ENCODE measurements at places on chromosomes 1 and 21. TPM values are rescaled to one million over a fixed set of nuclear protein-coding genes. Genes with fewer than 3 reads are reported as not detected.
A peak's percentile ranks its signal among the peaks of the same experiment; 100 is the strongest.

DNA sequence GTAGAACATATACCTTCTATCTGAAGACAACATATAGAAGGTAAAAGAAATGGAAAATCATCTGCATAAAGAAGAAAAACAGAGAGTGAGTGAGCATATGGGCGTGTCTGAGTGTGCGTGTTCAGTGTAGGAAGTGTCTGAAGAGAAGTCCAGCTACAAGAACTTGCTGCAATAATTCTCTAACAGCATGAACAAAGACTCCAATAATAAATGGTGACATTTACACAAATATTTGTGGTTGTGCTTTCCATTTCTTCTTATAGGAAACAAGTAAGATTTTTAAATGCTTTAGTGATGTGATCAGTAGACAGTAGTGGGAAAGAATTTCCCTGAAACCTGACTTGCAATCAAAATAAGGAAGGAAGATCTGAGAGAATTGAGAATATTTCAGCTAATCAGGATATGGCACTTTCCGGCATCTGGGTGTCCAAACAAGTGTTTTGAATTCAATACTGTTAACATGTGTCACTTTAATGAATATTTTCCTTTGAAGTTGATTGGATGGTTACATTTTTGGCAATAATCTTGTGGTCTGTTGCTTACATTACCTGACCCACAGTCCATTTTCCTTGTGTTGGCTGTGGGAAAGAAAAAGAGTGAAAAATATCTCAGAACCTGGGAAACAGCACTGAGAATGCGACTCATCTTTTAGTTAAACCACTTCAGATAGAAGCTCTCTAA is 154.0 kb downstream of the TGFB2 start:
- peak; percentile 89 for DNase-seq

DNA sequence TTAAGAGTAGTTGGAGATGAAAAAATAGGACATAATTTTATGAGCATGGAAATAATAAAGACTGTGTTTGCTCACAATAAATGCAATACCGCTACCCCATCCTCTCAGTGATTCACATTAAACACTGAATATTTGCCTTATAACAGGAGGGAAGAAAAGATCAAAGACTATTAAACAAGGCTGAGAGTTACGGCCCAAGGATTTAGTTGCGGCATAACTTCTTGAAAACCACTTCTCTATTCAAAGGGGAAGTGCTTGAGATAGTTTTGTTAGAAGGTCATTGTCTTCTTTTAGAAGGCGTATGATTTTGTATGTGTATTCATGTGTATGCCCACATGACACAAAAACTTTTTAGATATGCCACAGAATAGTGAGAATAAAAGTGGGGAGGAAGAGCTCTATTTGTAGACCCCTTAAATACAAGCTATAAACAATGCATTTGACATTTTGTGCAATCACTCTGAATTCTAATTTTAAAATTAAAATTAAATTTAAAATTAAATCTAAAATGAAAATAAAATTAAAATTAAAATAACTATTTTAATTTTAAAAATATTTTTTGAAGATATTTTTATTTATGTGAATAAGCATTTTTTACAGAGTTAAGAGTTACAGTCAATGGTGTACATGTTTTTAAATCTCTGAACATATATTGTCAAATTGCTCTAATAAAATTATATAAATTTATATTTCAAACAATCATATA is 986.6 kb upstream of the ADAMTS5 start:
- DNase-seq: peak; percentile 9

GRCh38 chr1:109687641-109688499 is at the start of gene GSTM1:
GSTM1 (plus strand) TSS chr1:109687817; CDS start chr1:109687874, 57 bp downstream.
- no peak for DNase-seq

GRCh38 chr1:230572121-230573105 is 69.9 kb upstream of the COG2 start:
- no peak for DNase-seq

DNA sequence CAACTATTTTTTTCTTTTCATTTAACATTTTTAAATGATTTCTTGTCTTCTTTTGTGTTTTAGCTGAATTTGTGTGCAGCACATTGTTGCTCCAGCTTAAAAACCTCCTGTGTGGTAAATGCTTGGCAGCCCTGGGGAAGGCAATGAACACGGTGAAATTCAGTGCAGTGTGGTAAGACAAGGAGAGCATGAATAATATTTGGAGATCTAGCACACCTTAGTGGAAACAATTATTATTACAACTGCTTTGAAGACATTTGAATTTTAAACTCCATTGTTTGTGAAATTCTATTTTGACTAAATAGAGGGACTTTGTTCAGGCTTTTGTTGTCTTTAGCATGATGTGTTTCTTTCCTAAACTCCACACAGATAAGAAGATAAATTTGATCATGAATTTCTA is 242.6 kb upstream of the CXADR start:
- peak; percentile 35 for DNase-seq

DNA sequence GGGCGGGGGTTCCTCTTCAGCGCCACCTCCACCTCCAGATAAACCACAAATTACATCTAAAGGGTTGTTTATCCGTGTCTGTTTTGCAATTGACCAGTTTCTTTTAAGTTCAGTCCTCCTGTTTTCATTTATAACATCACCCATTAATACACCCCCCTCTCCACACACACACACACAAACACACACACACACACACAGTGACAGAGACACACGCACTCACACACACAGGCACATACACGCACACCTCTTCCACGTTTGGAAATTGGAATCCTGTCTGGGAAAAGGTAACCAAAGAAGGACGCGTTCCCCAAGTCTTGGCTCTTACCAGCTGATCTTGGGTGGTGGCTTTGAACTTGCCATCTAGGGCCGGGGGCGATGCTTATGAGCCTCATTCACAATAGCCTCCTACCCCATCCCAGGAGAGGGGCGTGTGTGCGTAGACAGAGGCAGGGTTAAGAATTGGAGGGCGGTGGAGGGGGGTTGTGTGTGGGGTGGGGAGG is 442 bp upstream of the CSMD2 start:
- peak; percentile 73 for DNase-seq

GRCh38 chr21:29321932-29322928 is 23.5 kb downstream of the BACH1 start:
- DNase-seq: no peak

GRCh38 chr1:15835205-15835740 is 12.2 kb upstream of the SPEN start:
- DNase-seq: no peak

GRCh38 chr1:156080863-156081179 is 1.4 kb downstream of the MEX3A start:
- no peak for DNase-seq

- DNase-seq: no peak
Measured at GRCh38 chr21:35163411-35163810, 114.3 kb upstream of the RUNX1 start.

DNA sequence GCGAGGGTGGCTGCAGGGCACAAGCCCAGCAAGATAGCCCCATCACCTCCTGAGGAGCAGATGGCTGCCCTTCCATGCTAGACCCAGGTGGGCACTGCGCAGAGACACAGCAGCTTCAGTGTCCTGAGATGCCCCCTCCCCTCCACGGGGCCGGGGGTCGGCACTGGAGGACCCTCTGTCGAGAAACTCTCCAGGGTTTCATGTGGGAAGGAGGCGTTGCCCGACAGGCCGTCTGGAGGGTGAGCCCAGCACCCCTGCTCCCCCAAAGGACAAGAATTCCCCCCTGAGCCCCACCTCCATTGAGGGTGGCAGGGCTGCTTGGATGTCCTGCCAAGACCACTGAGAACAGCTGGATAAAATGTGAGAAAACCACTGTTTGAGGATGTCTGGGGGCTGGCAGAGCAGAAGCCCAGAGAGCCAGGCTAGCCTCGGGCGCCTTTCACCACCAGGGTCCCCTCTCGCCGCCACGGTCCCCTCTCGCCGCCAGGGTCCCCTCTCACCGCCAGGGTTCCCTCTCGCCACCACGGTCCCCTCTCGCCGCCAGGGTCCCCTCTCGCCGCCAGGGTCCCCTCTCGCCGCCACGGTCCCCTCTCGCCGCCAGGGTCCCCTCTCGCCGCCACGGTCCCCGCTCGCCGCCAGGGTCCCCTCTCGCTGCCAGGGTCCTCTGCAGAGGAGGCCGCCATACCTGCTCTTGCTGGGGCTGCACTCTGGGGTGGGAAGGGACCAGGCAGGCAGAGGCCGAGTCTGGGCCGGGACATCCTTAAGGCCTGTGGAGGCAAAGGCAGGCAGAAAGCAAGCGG is 44.2 kb downstream of the SLC19A1 start:
- no peak for DNase-seq

GRCh38 chr1:93695411-93696005 is 13.9 kb upstream of the BCAR3 start:
- DNase-seq: no peak

- no peak for DNase-seq
Measured at GRCh38 chr21:33151941-33152731, 77.6 kb upstream of the IFNAR2 start.

- DNase-seq: peak; percentile 36
Measured at GRCh38 chr1:159012495-159012894, 2.8 kb downstream of the IFI16 start.

DNA sequence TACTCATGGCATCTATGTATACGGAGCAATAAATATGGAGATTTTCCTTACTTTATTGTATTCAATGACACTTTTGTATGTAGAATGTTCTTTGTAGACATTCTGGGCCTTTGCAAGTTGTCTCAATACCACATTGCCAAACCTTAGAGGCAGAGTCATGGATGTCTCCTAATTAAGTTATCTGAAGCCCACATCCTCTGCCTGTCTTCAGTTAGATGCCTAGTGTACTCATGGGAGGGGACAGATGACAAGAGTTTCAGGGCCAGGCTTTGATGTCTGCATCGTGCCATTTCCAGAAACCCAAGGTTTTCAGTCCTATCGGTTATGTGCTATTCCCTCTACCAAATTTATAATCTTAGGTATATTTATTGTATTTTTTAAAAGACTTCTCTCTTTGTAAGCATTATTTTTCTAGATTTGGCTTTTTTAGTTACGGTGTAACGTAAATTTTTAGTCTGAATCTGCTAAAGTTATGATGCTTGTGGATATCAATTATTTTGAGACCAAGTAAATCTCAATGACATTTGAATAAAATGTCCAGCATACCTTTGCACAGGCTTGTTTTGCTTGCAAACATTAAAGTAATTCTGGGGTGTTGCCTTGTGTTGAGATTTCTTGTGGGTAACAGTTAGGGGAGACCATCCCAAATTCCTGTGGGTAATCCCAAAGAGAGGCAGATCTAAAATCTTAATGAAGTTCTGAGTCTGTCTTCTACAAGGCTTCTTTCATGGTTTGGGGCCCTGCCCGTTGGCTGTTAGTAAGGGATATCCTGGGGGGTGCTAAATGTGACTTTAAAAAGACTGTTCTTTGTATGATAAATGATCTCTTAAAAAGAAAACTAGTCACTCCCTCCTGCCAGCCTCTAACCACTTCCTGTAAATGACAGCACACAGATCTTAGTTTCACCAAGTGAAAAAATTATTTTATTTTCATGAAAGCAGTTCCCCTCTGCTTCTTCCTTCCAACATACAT is 8.0 kb upstream of the MACF1 start:
- DNase-seq: peak; percentile 92

GRCh38 chr1:30742963-30743559 is 14.5 kb downstream of the LAPTM5 start:
- DNase-seq: no peak

- DNase-seq: peak; percentile 39
Measured at GRCh38 chr1:8422510-8423268, 104.8 kb downstream of the SLC45A1 start.

DNA sequence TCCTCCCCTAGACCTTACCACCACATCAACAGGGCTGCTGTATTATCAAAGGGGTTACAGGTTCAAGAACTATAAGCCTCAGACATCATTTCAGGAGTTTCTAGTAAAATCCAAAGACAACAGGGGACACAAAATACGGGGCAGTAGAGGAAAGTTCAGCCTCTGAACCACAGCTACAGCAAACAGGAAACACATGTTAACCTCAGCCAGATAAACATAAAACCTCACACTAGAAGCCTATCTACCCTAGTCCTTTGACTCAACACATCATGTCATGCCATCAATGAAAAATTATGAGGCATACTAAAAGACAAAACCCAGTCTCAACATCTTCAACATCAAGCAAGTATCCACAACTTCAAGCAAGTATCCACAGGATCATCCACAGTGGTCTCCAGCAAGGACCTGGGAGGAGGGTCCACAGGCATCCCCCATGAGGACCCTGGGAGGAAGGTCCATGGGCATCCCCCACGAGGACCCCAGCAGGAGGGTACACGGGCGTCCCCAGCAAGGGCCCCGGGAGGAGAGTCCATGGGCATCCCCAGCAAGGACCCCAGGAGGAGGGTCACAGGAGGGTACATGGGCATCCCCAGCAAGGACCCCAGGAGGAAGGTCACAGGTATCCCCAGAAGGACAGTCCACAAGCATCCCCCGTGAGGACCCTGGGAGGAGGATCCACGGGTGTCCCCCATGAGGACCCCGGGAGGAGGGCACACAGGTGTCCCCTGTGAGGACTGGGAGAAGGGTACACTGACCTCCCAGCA is 440.0 kb downstream of the MATN1 start:
- no peak for DNase-seq

DNA sequence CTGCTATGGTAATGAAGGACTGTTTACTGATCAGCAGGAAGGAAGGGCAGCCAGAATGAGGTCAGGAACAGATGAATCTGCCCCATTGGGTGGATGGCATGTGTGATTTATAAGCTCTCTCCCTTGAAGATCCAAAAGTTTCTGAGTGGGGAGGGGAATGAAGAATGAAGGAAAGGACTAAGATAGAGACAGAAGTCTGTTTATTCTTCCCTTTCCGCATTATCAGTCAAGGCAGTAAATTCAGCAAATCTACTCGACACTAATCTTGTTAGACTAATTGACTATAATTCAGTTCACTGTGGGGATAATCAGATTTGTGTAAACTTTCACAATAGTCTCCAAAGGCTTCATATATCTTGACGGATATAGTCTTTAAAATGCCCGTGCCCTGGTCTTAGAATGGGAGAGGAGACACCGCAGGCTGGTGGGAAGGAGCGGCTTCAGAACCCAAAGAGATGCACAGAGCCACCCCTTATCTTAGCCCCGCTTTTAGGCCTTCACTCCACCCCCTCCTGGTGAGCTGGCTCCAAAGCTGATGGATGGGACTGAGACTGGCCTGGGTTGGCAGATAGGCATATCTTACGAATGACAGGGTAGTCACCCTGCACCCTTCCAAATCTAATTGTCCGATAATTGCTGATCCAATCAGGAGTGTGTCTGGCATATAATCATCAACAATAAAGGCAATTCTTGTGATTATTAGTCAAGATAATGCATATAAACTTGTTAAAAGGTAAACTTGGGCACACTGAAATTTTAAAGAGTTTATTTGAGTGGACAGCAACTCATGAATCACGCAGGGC is 76.0 kb upstream of the PPM1J start:
- DNase-seq: peak; percentile 28

SERTAD4 gene
- total RNA-seq: 4.2 TPM

HCRTR1 gene
- not detected for total RNA-seq

SH3D21 gene
- total RNA-seq: not detected

SLAMF1 gene
- total RNA-seq: not detected

TMEM222 gene
- total RNA-seq: 52.2 TPM

SLC1A7 gene
- total RNA-seq: not detected

REG4 gene
- total RNA-seq: not detected

CACNA1E gene
- total RNA-seq: 0.02 TPM

KRTAP13-2 gene
- not detected for total RNA-seq

UMODL1 gene
- total RNA-seq: not detected

SPRR2B gene
- not detected for total RNA-seq

ABCA4 gene
- total RNA-seq: 0.15 TPM

OSCP1 gene
- 4.2 TPM for total RNA-seq

AMY1C gene
- not detected for total RNA-seq
